ENCODE measurements at places on chromosomes 6 and 20. TPM values are rescaled to one million over a fixed set of nuclear protein-coding genes. Genes with fewer than 3 reads are reported as not detected.

Gene PROKR2
- not detected for total RNA-seq

Gene ULBP3
- total RNA-seq: 9.4 TPM

Gene B3GAT2
- total RNA-seq: not detected

Gene SLC16A10
- 0.14 TPM for total RNA-seq

Gene MUC21
- total RNA-seq: not detected

Gene BMP6
- 7.5 TPM for total RNA-seq

Gene UBE2V1
- 38.1 TPM for total RNA-seq

Gene CTCFL
- not detected for total RNA-seq

Gene CRISP2
- not detected for total RNA-seq

Gene SYNGAP1
- total RNA-seq: 0.14 TPM

Gene RIPPLY2
- not detected for total RNA-seq

Gene SMLR1
- total RNA-seq: 1.1 TPM

Gene ANKRD60
- total RNA-seq: not detected

Gene WFDC5
- not detected for total RNA-seq

Gene PAX1
- total RNA-seq: not detected

Gene BHLHE23
- total RNA-seq: not detected

Gene LCA5
- 2.3 TPM for total RNA-seq

Gene MEI4
- not detected for total RNA-seq

Gene EFCAB8
- not detected for total RNA-seq

Gene SLC22A7
- not detected for total RNA-seq

Gene ENPP1
- total RNA-seq: 2.8 TPM

Gene FRK
- 5.1 TPM for total RNA-seq

Gene SMOC2
- total RNA-seq: 0.68 TPM

Gene NOX3
- not detected for total RNA-seq

Gene CLDN20
- total RNA-seq: not detected

Gene SLC52A3
- total RNA-seq: 6.5 TPM

Gene MGME1
- 22.7 TPM for total RNA-seq

Gene NRN1
- not detected for total RNA-seq

Gene PRICKLE4
- total RNA-seq: not detected

Gene EHMT2
- 79.0 TPM for total RNA-seq

Gene PSMB9
- total RNA-seq: 80.2 TPM

Gene C4A
- 0.30 TPM for total RNA-seq

Gene SIRPB2
- not detected for total RNA-seq

Gene AVP
- not detected for total RNA-seq
